ENCODE measurements at places on chromosomes 16 and 17.

DNA sequence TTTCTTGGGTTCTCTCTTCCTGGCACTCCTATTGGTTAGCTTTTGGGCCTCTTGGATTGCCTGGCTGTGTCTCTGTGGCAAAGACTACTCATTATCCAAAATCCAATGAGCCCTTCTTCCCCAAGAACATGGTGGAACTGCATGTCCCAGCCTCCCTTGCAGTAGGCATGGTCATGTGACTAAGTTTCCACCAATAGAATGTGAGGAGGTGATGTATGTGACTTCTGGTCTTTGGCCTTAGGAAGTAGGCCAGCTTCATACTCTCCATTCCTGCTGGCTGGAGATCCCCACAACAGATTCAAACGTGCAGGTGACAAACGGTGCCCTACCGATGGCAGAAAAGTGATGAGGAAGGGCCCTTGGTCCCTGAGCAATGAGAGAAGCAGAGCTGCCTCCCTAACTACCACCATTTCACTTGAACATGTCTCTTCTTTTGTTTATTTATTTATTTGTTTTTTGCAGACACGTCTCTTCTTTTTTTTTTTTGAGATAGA lies 17.3 kb upstream of the SPN start:
- DNase-seq, result no peak

- no peak for DNase-seq
Measured at GRCh38 chr17:40074175-40074512, 11.4 kb downstream of the THRA start.

DNA sequence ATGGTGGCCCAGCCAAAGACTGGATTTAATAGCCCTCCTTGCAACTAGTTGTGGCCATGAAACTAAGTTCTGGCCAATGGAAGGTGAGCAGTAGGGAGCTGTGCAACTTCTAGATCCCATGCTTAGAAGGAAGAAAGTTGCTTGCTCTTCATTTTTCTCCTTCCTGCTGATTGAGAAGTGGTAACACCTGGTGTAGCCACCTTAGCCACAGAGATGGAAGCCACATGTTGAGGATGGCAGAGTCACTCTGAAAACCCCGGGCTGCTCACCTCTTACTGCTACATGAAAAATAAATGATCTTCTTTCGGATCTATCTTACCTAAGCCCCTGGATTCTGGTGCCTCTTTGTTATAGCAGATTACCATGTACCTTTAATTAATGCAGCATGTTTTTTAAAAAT lies 10.3 kb upstream of the ATP5MC1 start:
- DNase-seq, result no peak

- DNase-seq, result no peak
Measured at GRCh38 chr17:73533127-73533526, 111.1 kb downstream of the SDK2 start.

DNA sequence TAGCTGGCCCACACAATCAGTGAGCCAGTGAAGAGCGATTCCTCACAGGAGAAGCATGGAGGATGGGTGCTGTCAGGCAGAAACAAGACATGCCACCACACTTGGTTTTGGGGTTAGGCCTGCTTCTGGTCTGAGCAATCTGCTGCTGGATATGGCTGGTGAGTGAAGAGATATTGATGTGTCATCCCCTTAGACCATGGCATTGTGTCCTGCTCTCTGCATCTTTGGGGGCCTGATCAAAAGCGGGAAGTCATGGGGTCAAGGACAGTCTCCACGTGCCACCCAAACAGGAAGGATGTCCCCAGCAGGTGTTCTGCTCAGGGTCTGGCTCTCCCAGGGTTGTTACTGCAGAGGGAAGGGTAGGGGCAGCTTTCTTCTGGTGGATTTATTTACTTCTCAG lies 140.7 kb downstream of the PRKCB start:
- no peak for DNase-seq
